ENCODE measurements at places on chromosomes 5 and 9.

DNA sequence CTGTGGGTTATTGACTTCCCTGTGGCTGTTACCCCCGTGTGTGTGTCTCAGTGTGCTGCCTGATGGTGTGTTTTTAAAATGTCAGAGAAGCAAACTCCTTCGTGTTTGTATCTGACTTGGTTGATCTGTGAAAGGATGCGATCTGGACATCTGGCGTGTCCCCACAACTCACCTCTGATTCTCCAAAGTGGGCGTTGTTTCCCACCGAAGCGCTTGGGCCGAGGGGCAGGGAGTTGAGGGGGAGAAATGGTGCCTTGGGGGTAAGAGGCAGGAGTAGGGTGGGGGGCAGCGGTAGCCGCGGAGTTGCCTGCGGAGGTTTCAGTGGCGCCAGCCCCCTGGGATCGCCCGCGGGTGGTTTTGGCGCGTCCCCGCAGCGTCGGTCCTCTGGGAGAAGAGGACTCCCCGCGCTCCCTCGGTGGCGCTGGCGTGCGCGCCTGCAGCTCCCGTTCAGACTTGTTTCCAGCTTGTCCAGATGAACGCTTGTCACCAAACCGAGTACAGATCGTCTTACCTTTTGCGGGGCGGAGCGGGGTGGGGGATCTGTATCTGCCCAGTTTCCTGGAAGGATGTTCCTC, 1.1 kb downstream of the MAST4 start:
- no peak for DNase-seq

DNA sequence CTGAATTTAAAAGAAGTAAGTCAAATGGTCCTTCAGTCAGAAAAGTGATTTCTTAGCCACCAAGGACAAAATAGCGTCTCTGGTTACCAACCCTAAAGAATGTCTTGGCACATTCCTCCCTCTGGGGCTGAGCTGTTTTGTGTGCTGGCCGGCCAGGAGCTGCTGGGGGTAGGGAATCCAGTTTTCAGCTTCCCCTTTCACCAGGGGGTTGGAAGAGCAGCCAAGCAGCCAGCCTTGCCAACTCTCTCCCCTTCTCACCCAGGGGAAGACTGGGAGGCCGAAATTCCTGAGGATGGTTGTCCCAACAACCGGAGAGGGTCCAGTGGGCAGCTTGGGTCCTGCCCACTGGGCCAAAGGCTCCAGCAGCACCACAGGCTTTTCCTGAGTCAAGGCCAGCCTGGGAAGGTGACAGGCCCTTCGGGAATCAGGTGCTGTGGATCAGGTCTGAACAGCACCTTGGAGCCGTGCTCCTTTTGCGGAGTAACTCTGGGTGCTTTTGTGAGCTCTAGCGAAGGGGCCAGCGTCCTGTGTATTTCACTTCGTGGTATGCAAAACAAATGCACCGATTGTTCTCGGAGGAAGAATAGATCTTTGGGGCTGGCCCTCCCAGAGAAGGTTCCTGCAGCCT, 4.2 kb downstream of the WWC1 start:
- no peak for DNase-seq

DNA sequence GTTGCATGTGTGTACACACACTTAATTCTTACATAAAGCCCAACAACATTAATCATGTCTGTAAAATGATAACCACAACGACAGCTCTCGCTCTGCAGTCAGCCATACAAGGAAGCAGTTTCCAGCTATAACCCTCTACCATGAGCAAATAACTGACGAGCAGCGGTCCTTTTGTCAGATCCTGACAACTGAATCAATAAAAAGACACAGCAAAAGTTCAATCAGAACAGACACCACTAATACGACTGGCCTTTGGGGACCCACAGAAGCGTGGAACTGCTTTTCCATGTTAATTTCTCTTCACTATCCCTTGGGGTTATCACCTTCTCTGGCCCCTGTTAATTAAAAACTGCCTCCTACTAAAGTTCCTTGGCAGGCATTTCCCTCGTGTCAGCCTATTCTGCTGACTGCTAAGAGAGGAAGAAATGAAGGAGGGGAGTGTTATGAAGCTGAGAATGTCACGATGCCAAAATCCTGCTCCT, 722.8 kb upstream of the GRAMD2B start:
- no peak for DNase-seq

- DNase-seq, result no peak
Measured at GRCh38 chr5:135309391-135310327, 89.4 kb downstream of the MACROH2A1 start.

DNA sequence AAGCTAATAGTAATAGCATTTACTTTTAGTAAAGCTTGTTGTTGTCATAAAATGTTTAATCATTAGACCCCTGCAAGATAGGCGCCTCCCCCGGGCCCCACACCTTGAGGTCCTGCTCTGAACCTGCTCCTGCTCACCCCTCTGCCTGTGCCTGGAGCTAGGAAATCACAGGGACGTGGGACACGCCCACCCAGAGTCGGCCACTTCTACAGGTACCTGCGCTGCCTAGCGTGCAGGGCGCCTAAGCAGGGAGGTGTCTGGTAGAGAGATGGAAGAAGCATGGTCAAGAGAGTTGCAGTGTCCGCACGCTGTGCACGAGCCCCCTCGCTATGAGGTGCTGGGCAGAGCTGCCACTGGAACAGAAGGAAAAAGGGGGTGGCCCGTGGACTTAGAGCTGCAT, 52.6 kb downstream of the HINT1 start:
- DNase-seq, result no peak

- no peak for DNase-seq
Measured at GRCh38 chr5:14202462-14202861, 59.3 kb downstream of the TRIO start.

DNA sequence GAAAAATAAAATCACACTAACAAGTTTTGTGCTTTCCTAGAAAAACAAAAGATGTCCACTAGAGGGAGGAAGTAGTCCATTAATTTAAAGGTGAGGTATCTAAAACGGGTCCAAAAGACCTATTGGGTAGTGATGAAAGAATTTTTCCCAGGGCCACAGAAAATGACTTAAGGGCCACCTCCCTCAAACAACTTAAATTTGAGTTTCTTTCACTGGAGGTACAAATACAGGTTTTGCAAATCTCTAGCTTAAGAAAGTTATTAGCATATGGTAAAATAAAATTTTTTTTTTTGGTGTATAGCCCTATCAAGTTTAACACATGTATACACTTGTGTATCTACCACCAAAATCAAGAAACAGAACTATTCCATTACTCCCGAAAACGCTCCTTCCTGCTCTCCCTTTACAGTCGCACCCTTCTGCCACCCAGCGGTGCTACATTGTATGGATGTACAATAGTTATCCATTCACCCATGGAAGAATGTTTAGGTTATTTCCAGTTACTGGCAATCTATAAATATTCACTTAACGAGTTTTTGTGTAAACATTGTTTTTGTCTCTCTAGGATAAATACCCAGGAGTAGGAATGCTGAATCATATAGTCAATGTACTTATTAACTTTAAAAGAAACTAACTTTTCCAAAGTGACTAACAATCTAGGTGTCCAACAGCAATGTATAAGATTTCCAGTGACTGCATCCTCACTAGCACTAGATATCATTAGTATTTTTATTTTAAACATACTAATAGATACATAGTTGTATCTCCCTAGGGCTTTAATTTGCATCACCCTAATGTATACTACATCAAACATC, 21.9 kb downstream of the DEPDC1B start:
- DNase-seq, result no peak

- DNase-seq, result no peak
Measured at GRCh38 chr9:130467316-130467715, 22.6 kb downstream of the ASS1 start.

DNA sequence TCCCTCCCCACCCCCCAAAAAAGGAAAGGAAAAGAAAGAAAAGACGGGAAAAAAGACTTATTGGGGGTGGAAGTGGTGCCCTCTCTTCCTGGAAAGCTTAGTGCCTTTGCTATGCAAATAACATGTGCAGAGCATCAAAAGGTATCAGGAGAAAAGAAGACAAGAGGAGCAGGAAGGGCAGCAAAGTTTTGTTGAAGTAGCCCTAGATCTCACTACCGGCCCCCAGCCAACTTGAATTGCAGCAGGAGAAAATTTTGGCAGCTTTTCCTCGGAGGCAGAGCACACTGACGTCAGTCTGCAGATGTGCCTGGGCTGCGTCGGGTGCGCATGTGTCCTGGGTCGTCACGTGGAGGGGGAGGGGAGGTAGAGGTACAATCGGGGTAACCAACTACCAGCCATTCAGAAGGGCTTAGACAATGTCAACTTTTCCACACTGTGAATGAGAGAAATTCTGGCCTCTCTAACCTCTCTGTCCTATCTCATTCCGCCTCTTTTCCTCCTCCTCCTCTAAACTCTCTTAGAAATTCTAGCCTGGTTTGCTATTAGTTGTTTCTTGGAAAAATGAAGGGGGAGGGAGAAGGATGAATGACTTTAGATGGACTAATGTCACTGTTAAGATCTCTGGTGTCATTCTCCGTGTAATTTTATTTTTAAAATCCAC, at the start of gene ADAMTS6:
ADAMTS6 (minus strand) TSS at position 286 of the 661 bp plus-strand sequence. CDS start 8,247 bp downstream, outside the sequence.
- DNase-seq, result peak; percentile 76

GRCh38 chr9:19485193-19485592, 76.4 kb downstream of the ACER2 start:
- DNase-seq, result no peak

GRCh38 chr9:82722561-82722960, 340.4 kb downstream of the RASEF start:
- DNase-seq, result no peak

DNA sequence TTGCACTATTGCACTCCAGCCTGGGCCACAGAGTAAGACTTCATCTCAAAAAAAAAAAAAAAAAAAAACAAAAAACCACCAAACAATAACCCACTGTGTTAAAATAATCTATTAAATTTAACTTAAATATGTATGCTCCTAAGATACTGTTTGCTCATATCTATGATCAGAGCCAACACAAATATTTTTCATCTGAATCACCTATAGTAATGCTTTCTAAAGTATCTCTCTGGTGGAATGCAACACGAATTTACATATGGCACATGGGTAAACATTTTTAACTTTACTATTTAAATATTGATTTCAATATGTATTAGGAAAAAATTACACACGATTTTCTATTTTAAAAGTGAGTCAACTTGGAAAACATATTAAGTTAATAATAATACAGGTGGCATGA, 196.4 kb downstream of the RFX3 start:
- no peak for DNase-seq

DNA sequence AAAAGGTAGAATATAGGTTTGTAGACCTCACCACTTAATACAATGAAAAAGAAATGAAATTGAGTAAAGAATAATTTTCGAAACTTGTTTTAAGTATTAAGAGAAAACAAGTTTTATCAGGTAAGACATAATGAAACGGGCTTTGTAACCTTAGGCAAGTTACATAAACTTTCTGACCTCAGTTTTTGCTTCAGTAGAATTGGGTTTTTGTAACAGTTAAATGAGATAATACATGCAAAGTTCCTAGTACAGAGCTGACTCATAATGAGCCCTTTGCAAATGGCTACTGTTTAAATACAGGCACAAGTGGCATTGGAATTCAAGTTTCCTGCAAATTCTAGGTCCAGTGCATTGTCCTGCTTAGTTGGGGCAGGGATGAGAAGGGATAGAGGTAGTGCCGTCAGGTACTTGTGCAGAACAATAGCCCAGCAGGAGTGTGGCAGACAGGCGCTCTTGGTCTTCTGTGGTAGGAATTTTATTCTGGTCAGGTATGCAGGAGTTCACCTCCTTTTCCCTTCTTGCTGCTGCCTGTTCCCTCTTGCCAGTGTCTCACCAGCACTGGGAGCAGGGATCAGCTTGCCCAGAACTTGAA, 203.8 kb downstream of the PBX3 start:
- no peak for DNase-seq

DNA sequence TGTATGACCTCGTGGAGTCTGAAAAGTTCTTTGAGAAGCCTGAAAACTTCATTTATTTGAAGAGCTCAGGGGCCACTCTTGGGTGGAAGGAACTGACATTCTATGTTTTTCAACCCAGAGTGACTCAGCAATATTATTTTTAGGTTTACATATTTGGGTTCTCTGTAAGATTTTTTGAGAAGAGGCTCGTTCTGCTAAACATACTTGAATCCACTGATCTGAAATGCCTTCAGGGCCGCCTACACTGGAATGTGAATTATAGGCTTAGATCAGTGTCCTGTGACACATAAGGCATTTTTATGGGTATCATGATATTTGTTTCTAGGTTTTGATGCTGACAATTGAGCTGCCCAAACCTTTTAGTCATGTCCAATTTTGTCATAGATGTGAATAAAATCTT, 86.2 kb downstream of the PSAT1 start:
- DNase-seq, result no peak

GRCh38 chr9:18404434-18405029, 69.4 kb upstream of the ADAMTSL1 start:
- DNase-seq, result no peak

Data from activated naive CD4-positive, alpha-beta T cell treated with anti-CD3 and anti-CD28 coated beads, Interleukin-2, amount 50 U/mL, for 16 hours (primary cell).